Stimulated activated naive CD4-positive, alpha-beta T cell (primary cell): ENCODE measurements at places on chromosomes 16 and 17.

GRCh38 chr16:89815639-89816348, 653 bp downstream of the FANCA start:
- no peak for DNase-seq

GRCh38 chr16:87050142-87050541, 267.1 kb downstream of the C16orf95 start:
- DNase-seq: no peak

DNA sequence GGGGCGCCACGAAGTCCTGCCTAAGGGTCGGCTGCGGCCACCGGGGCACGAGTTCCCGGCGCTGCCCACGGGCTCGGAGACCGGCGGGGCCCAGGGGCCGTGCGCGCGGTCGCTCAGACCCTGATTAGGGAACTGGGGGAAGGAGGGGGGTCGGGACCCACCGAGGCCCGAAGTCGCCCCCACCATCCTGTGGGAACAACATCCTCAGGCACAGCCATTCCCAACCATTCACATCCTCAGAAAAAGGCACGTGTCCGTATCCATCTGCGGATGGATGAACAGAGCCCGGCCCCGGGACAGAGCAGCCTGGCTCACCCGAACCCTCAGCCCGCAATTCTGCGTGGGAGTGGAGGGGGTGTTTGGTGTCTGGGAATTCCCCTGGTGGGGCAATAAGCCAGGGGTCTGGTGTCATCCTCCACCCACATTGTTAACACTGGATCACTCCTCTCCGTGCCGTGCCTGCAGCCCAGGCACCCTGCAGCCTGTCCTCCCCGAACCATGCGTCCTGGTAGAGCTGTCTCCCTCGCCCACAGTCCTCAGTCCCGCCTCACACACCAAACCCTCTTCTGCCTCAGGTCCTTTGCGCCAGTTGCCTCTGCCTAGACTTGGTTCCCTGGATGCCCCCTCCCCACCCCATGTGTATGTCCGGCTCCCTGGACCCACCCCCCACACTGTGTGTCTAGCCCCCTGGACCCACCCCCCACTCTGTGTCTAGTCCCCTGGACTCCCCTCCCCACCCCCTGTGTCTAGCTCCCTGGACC, 789 bp upstream of the CCDC57 start:
- no peak for DNase-seq

- peak; percentile 32 for DNase-seq
Measured at GRCh38 chr17:44919885-44920564, 4.7 kb upstream of the GFAP start.

DNA sequence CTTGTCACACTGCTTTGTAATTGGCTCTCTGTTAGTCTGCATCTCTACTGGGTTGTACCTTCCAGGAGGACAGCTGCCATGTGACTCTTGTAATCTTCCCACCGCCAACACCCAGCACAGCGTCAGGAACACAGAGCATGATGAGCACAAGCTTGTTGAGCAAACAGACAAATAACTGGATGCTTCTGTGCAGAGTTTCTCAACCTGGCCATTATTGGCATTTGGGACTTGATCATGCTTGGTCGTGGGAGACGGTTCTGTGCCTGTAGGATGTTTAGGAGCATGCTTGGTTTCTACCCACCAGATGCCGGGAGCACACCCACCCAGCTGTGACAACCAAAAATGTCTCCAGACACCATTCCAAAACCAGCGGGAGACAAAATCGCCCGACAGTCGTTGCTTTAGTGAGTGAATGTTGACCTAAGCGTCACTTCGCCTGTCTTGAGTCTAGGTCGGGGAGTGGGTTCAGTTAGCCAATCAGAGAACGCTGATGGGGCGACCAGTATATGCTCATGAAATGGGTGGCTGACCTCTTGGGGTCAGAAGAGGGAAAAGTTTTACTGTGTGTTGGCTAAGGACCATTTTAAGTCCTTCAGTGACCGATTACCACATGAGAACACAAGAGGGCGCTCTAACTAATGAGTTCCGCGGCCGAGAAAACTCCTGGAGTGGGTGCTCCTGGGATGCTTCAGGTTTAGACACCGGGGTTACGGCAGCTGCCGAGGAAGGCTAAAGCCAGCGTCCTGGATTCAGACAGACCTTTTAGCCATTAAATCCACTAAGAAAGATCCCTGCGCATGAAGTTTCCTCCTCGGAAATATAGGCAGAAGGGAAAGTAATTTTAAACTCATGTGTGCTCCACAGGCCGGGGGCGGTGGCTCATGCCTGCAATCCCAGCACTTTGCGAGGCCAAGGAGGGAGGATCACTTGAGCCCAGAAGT, 57.8 kb upstream of the TEX2 start:
- peak; percentile 42 for DNase-seq
